ENCODE measurements at places on chromosomes 6 and 20.

- no peak for DNase-seq
These were observed 232.1 kb downstream of the PREX1 start for GRCh38 chr20:48595495-48596333.

GRCh38 chr6:25017486-25017885 lies 81.7 kb upstream of the RIPOR2 start:
- DNase-seq = no peak

- DNase-seq = no peak
These were observed 47.4 kb downstream of the TRDN start for GRCh38 chr6:123589317-123589716.

DNA sequence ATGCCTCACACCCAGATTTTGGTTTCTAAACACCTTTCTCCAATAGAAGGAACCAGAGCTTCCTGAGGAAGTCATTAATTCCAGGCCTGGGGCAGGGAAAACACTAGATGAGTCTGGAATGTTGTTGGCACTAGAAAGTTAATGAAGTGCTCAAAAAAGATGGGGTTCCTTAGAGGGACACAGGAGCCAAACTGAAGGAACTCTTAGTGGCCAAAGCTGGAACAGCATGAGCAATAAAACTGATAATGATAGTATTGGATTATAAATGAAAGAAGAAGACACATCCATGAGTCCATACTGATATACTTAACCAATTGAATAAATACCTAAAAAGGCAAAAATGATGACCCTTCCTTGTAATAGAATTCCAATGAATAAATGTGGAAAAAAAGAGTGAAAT lies 4.4 kb downstream of the IL20RA start:
- DNase-seq = no peak

- no peak for DNase-seq
These were observed 29.9 kb upstream of the HSF2 start for GRCh38 chr6:122369536-122369935.

DNA sequence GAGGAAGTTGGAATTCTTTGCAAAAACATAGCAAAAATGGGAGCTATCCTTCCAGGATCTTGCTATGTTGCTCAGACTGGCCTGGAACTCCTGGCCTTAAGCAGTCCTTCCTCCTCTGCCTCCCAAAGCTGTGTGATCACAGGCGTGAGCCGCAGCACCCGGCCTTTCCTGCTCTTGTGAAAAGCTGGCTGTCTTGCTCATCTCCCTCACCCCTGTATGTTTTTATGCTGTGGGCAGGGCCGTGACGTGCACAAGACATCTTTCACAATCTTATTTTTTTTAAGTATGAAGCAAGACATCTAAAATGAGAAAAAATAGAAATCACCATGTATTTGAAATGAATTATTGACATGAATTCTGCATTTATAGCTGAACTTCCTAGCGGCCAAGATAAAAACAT lies 110.4 kb downstream of the SAMD5 start:
- no peak for DNase-seq

- DNase-seq = peak; percentile 63
These were observed 1.6 kb upstream of the PSMB8 start for GRCh38 chr6:32845384-32845884.

- no peak for DNase-seq
These were observed 1.7 kb upstream of the VSTM2L start for GRCh38 chr20:37901240-37901639.

DNA sequence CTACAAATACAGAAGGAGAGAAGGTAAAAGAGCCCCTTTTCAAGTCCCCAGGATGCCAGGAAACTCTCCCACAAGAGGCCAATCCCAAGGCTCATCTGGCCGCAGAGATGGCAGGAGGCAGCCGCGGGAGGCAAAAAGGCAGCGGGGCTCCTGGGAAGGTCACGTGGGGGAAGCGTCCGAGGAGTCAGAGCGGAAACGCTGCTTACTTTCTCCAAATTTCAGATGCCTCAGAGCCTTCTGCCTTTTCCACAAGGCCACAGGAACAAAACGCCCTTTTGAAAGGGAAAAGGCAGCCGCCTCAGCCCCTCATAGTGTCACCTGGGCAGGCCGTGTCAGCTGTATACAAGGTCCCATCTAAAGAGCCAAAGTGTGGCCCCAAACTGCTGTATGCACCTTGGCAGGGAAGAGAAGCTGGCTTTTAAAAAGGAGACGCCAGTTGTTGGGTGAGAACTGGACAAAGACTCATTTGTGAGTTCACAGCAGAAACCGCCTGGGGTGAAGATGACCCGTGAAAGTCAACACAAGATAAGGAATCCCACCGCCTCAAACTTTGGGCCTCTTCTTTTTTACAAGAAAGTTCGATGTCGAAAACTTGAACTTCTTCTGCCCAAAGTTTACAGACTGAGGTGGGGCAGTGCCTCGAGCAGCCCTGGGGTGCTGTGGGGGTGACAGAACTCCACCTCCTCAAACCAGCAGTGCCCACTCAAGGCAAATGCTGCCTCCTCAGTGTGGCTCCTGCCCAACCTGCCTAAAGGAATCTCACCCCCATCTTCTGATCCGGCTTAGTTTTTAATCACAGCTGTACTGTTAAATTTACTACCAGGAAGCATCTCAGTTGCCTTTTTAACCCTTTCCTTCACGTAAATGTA lies 45.4 kb downstream of the EZR start:
- peak; percentile 41 for DNase-seq

- no peak for DNase-seq
These were observed 49.0 kb upstream of the TAGAP start for GRCh38 chr6:159093609-159094443.

- peak; percentile 45 for DNase-seq
These were observed 95.6 kb downstream of the LAMP5 start for GRCh38 chr20:9609887-9610502.

- peak; percentile 46 for DNase-seq
These were observed at the start of gene BMP6 for GRCh38 chr6:7725849-7726415. Gene BMP6, plus strand, starts transcription at chr6:7726099. Its CDS starts 857 bp downstream, at chr6:7726956.

- DNase-seq = no peak
These were observed 2.0 kb downstream of the FOXQ1 start for GRCh38 chr6:1313767-1314503.

GRCh38 chr20:62715201-62715600 lies 6.6 kb downstream of the NTSR1 start:
- no peak for DNase-seq

- no peak for DNase-seq
These were observed 444.1 kb downstream of the KHDRBS2 start for GRCh38 chr6:61841958-61842357.

GRCh38 chr6:19697744-19698290 lies 139.4 kb upstream of the ID4 start:
- no peak for DNase-seq

GRCh38 chr6:100484474-100484873 lies 19.8 kb upstream of the SIM1 start:
- DNase-seq = no peak

- DNase-seq = no peak
These were observed 87.5 kb upstream of the NAA20 start for GRCh38 chr20:19929481-19930145.

GRCh38 chr6:156597095-156597494 lies 180.1 kb upstream of the ARID1B start:
- no peak for DNase-seq

- no peak for DNase-seq
These were observed 76.9 kb downstream of the SYNDIG1 start for GRCh38 chr20:24546232-24546892.

DNA sequence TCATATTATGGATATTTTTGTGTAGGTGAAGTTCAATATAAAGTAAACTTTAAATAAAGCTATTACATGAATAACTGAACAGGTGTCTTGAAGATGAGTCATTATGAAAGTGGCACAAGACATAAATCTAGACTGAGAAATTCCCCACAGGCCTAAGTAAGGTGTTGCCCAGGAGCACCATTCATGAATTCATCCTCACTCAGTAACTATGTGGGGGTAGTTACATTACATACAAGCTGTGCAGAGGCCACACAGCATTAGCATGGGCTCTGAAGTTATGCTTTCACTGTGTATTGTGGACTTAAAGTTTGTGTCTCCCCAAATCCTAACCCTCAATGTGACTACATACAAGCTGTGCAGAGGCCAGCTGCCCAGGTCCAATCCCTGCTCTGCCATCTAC lies 65.9 kb downstream of the BCAS1 start:
- DNase-seq = no peak

GRCh38 chr6:90984066-90984465 lies 397.2 kb upstream of the MAP3K7 start:
- no peak for DNase-seq

- no peak for DNase-seq
These were observed 41.2 kb downstream of the CD40 start for GRCh38 chr20:46159101-46159897.

GRCh38 chr6:40170856-40171255 lies 236.6 kb upstream of the MOCS1 start:
- DNase-seq = no peak

DNA sequence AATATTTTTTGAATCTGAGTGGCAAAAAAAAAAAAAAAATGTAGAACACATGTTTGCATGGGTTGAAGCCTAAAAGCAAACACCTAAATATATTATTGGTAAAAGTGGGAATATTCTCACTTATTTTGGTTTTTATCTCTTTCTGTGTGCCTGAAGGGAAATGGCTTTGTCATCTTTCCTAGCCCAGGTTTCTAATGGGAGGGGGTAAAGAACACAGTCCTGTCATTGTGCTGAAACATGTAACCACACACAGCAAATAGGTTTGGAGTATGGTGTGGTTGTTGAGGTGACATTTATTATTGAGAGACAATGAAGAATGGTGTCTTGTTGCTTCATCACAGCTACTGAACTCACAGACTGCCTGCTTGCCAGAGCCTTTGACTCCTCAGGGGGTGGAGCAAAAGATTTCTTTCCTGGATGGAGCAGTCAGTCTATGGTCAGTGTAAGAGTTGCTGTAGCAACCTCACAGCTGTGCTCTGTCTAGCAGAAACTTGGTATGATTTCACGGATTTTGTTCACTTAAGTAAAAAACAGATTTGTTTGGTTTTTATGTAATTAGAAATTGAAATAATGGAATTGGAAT lies 70.2 kb downstream of the CEP57L1 start:
- no peak for DNase-seq

DNA sequence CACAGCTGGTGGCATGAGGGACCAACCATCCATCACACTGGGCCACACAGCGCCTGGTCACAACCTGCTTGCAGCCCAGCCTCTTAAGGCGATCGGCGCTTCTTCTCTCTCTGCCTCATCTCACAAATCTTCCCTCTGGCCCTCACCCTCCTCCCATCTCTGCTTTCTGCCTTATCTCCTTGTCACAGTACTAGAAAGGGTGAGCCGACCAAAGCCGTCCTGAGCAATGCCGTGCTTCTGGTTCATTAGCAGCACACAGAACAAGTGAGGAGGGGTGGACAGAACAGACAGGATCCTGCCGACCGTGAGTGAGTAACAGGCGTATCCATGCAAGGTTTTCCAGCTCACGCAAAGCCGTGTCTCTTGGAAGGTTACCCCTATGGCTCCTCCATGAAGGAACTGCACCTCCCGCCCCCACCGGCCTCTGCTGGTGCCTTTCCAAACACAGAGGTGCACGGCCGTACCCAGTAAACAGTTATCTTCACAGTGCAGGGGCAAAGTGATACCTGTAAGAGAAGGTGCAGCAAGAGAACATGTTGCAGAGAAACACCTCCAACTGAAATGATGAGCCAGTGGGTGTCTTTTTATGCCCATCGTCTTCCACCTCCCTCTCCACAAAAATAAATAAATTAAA lies 331.7 kb downstream of the FARS2 start:
- DNase-seq = no peak

DNA sequence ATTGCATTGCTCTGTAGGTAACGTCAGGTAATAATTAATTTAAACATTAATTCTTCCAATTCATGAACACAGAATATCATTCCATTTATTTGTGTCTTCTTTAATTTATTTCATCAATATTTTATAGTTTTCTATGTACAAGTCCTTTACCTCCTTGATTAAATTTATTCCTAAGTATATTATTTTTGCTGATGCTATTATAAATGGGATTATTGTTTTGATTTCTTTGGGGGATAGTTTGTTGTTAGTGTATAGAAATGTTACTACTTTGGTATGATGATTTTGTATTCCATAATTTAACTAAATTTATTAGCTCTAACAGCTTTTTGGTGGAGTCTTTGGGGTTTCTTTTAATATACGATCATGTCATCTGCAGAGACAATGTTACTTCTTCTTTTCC lies 44.7 kb upstream of the CCND3 start:
- DNase-seq = no peak

DNA sequence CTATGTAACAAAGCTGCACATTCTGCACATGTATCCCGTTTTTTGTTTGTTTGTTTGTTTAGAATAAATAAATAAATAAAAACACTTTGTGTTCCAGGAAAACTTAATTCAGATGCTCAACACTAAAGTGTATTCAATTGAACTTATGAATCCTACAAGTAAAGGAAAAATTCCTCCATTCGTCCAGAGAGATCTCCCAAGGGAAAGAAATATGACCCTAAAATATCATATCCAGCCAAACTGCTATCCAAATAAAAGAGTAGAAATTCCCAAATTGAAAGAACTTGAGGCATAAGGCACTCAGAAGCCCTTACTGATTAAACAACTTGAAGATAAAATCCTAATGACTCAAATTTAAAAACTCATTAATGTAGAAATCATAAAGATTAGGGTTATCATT lies 90.4 kb downstream of the MOXD1 start:
- no peak for DNase-seq

- no peak for DNase-seq
These were observed 28.7 kb upstream of the PHACTR3 start for GRCh38 chr20:59575653-59576052.

- DNase-seq = no peak
These were observed 280.4 kb upstream of the TAB2 start for GRCh38 chr6:149037051-149037671.

GRCh38 chr6:156378853-156379252 lies 398.3 kb upstream of the ARID1B start:
- DNase-seq = peak; percentile 37

DNA sequence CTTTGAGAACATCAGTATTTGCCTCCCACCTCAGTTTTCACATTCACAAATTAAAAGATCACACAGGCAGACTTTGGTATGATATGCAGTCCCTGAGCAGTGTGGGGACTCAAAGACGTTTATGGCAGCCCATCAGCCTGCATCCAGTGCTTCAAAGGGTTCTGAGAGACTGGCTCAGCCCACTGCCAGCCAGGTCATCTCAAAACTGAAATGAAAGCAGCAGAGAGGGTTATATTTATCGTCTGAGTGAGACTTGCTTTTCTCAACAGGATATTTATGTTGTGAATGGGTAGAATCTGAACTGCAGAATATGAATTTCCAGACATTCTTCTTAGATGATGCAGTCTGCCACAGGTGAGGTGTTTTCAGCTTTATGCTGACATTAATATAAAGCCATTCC lies 159.8 kb downstream of the NRN1 start:
- DNase-seq = no peak

GRCh38 chr20:2833761-2834160 lies 6.7 kb downstream of the PCED1A start:
- DNase-seq = no peak
